ENCODE measurements at places on chromosomes 13 and 19.

- no peak for DNase-seq
Measured at GRCh38 chr19:13817018-13817614, 21.9 kb downstream of the ZSWIM4 start.

GRCh38 chr13:31962731-31963370, 68.7 kb upstream of the FRY start:
- DNase-seq: no peak

DNA sequence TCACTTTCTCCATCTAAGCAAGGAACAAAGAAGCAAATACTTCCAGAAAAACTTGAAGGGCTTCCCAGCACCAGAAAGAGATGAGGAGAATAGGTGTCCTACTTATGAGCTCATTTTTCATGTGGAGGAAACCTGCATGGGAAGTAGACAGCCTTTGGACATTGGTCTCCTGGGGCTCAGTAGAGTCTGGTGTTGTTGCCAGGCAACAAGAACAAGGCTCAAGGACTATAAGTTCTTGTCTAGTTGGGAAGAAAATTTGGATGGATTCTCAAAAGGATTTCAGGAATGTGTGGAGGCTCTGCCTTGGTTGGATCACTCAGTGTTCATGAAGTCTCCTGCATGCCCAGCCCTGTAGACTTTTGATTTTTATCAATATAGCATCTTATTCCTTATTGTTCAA, 84.5 kb downstream of the MBNL2 start:
- DNase-seq: no peak

DNA sequence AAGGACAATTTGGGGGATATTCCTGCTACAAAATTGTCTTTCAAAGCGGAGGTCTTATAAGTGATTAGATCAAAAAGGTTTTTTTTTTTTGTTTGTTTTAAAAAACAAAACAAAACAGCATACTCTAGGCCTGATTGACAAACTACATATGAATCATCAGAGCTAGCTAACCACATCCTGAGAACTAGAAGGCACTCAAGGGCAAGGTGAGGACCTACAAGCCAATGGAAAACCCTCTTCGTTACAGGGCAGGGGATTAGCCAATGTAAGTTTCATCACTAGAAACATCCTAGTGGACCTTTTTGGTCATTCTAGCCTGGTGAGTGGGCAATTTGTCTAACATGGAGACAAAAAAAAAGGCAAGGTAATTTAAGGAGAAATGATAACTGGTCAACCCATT, 428.6 kb downstream of the RFC3 start:
- no peak for DNase-seq

- DNase-seq: no peak
Measured at GRCh38 chr13:98495627-98496478, 81.1 kb downstream of the STK24 start.

DNA sequence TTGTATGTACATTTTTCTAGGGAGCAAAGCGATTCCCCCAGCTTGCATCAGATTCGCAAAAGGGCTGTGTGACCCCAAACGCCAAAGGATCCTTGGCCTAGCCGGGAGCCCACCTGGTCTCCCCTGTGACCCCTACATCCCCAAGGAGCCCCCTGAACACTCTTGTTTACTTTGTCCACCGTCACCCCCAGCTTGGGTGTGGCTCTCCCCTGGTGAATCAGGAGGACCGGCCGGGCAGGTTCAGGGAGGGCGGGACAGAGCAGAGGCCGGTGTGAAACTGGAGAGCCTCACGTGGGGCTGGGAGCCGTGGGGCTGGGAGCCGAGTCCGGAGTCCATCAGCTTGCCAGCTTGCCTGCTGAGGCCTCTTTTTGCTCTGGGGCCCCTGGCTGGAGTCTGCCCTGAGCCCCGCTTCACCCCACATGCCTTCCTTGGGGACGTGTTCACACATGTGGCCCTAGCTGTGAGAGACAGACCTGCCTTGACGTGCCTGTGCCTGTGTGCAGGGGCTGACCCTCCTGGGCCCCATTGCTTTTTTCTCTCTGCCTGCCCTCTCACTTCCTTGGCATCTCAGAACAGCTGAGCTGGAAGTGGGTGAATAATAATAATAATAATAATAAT, 2.0 kb downstream of the ITPKC start:
- no peak for DNase-seq

- DNase-seq: no peak
Measured at GRCh38 chr13:34217343-34218025, 399.5 kb downstream of the RFC3 start.

GRCh38 chr19:44939668-44940067, 2.4 kb upstream of the APOC4 start:
- DNase-seq: no peak

DNA sequence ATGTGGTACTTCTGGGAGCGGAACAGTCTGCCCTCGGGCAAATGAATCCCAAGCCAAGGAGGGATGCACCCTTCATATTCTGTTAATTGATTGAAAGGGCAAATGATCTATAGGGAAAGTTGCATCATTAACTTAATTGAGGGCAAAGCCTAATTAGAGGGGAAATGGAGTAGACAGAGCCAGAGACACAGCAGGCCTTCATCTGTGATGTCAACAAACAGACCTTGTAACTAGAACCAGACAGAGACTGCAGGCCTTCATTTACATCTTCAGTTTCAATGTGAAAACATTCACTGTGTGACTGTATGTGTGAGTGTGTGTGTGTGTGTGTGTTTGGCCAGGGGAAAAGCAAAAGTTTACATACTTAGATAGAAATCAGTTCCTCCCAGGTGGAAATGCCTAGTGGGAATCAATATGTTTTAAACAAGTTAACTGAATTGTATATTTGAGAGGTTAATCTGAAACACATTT, 126.4 kb downstream of the SPRY2 start:
- DNase-seq: no peak

GRCh38 chr13:80249516-80250212, 91.3 kb downstream of the SPRY2 start:
- no peak for DNase-seq

- peak; percentile 56 for DNase-seq
Measured at GRCh38 chr19:18167975-18168645, 5.5 kb upstream of the IFI30 start.

- no peak for DNase-seq
Measured at GRCh38 chr13:26919732-26920131, 159.1 kb upstream of the GPR12 start.

DNA sequence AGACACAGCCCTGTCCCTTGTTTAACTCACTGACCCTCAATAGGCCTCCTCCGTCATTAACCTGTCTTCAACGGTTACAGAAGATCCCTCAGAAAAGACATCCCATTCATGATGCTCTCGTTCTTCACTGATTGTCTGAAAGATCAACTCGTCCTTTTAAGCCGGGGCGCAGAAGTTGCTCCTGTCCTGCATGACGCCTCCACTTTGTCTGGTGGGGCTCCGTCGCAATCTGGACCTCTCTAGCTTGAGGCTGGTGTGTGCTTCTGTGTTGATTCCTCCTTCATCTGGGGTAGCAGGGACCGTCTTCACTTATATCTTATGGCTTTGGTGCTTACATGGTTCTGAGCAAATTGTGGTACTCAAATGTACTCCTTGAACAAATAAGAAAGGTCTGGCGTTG, 766.0 kb upstream of the PCDH9 start:
- no peak for DNase-seq

- DNase-seq: peak; percentile 92
Measured at GRCh38 chr19:42254850-42255765, at the start of gene ERF. Gene ERF (minus strand): TSS chr19:42255128. CDS start chr19:42254999, 129 bp downstream.

DNA sequence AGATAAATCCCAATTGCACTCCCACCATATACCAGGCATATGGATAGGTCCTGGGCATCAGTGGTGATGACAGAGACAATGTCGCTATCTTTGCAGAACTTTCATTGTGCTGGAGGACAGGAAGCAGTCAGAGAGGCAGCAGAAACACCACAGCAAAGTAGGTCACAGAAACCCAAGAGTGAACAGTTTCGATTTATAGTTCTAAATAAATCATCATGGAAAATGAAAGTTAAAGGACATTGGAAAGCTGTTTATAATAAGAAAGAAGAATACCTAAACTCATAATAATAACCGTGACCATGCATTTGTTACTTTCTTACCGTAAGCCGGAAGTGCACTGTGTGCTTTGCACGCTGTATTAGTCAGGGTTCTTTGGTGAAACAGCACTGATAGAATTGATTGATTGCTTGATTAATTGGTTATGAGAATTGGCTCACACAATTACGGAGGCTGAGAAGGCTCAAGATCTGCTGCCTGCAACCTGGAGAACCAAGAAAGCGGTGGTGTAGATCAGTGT, 38.9 kb downstream of the ALOX5AP start:
- no peak for DNase-seq

- peak; percentile 27 for DNase-seq
Measured at GRCh38 chr13:94617389-94618000, 15.8 kb downstream of the GPR180 start.

DNA sequence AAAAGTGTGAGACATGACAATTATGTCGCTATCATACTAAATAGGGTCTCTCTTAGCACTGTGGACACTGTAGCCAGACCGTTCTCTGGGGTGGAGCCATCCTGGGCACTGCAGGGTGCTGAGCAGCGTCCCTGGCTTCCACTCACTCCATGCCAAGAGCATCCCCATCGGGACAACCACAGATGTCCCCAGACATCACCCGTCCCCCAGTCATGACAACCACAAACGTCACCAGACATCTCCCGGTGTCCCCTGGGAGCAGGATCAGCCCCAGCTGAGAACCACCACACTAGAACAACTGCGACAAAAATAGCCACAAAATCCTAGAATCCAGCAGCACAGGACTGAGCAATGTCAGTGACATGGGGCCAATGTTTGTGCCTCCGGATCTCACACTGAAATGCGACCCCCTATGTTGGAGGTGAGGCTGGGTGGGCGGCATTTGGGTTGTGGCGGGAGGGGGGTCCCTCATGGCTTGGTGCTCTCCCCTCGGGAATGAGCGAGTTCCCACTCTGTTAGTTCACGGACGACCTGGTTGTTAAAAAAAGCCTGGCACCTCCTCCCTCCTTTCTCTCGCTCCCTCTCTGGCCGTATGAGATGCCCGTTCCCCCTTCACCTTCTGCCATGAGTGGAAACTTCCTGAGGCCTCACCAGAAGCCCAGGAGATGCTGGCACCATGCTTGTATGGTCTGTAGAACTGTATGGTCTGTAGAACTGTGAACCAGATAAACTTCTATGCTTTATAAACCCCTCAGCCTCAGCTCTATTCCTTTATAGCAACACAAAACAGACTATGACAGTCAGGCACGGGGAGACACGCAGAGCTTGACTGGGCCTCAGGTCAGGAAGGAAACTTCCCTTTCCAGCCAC, 93.9 kb downstream of the GADD45B start:
- DNase-seq: no peak

DNA sequence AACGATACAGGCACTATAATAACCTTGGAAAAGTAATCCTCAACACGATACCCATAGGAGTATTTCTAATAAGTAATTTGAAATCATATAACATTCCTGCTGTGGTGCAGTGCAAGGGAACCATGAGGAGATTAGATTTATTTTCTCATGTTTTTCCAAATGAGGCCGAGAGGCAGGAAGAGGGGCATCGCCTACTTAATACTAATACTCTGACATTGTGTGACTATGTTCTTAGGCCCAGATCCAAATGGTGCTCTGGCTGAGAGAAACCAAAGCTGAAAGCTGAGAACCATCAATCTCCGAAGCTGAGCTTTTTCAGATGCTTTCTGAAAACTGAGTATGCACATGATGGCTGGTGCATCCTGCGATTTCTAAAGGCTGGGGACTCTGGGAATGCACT, 248.0 kb upstream of the MAB21L1 start:
- DNase-seq: no peak

GRCh38 chr19:38277549-38277948, 13.2 kb downstream of the SPINT2 start:
- no peak for DNase-seq

DNA sequence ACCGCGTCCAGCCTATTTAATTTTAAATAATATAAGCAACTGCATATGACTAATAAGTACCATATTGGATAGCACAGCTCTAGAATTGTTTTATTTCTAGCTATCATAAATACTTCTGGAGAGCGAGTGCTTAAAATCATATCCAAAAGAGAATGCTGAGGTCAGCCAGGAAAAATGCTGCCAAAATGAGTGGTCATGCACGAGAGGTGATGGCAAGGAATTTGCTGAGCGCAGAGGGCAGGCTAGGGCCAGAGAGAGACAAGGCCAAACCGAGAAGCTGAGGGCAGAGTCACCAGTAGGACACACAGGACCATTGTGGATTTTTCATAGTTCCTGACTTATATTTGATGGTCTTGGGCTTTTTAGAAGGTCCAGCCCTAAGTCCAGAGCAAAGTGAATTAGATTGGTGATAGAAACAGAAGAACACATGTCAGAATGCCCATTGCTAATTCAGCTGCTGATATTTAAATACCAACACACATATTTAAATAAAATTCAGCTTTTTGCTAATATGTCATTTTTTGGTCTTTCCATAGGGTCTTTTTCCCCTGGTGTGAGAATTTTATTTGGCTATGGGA, 33.6 kb upstream of the UBL3 start:
- DNase-seq: no peak

DNA sequence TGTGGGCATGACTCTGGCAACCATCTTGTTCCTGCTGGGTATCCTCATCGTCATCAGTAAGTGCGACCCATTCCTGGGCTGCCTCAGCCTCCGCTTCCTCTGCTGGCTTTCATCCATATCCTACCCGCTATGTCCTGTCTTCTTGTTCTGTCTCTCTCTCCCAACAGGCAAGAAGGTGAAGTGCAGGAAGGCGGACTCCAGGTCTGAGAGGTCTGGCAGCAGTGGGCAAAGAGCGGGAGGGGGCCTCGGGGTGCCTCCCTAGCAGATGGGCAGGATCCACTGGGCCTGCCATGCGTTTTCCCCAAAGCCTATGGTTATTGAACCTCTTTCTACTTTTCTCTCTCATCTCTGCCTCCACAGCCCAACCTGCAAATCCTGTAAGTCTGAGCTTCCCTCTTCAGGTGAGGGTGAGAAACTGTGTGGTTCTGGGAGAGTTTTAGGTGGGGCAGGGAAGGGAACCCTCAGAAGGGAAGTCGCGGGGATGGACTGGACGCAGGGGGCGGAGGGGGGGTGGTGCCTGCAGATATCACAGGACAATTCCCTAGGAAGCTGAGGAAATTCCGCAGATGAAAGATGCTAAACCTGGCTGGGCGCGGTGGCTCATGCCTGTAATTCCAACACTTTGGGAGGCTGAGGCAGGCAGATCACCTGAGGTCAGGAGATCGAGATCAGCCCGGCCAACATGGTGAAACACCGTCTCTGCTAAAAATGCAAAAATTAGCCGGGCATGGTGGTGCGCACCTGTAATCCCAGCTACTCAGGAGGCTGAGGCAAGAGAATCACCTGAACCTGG, 3.1 kb upstream of the FXYD5 start:
- no peak for DNase-seq

All from activated gamma-delta T cell treated with Interleukin-2 at 50 U/mL for 16 hours (primary cell).